ENCODE measurements at places on chromosomes 6 and 20.

DNA sequence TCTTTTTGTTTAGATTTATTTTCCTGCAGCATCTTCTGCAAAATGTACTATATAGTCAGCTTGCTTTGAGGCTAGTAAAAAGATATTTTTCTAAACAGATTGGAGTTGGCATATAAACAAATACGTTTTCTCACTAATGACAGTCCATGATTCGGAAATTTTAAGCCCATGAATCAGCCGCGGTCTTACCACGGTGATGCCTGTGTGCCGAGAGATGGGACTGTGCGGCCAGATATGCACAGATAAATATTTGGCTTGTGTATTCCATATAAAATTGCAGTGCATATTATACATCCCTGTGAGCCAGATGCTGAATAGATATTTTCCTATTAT, 3.2 kb downstream of the FOXC1 start:
- DNase-seq: no peak

- DNase-seq: no peak
Measured at GRCh38 chr6:170091639-170092579, 199.0 kb downstream of the DLL1 start.

DNA sequence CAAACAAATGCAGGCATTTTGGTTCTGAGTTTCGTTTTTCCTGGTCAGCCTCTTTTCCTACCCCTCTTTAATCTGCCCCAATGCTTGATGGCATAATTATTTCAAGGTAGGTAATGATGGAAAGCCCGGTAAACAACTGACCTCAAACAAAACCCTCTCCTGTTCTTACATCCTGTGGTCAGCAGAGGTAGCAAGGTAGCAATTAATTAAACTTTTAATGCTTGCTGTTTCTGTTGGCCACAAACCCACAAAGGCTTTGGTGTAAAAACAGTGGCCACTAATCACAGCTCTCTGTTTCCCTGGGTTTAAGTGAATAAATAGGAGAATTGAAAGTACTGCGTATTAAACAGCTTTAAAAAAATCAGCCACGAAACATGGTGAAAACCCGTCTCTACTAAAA, 261.5 kb upstream of the SOX4 start:
- no peak for DNase-seq

DNA sequence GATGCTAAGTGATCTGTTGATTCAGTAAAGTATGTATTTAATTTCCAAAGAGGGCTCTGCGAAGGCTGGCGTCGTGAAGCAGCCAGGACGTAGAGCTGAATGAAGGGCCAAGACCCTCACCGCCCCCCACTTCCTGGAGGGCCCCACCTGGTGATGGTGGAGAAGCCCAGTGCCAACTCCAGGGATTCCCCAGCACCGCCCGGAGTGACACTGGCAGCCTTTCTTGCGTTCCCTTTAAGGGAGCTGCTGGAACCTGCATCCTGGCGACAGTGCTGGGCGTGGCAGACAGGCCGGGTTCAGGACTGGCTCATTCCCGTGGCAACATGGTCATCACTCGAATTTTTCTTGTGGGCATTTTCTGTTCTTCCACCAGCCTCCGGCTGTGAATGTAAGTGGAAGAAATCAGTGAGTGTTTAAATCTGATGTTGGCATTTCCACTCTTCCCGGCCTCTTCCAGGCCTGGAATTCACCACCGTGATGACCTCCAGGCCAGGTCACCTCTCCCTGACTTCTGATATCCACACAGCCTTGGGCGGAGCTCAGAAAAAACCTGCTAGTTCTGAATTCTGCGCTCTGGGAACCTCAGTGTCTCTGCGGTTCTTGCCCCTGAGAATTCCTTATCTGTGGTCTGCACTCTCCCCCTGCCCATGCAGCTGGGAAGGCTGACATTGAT, 57.4 kb upstream of the DACT2 start:
- DNase-seq: no peak

DNA sequence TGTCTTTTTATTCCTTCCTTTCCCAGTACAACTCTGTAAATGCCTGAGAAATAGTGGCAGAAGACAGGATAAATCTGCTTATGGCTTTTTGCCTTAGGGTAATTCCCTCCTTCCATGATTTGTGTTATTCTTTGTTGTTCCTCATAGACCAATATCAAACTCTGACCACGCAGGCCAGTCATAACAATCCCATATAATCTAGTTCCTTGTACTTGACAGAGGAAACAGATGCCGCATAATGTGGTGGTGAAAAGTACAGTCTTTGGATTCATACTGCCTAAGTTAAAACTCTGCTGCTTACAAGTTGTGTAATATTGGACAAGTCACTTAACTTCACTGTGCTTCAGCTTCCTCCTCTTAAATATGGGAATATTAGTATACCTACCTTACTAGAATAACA, 8.2 kb upstream of the BAG2 start:
- no peak for DNase-seq

DNA sequence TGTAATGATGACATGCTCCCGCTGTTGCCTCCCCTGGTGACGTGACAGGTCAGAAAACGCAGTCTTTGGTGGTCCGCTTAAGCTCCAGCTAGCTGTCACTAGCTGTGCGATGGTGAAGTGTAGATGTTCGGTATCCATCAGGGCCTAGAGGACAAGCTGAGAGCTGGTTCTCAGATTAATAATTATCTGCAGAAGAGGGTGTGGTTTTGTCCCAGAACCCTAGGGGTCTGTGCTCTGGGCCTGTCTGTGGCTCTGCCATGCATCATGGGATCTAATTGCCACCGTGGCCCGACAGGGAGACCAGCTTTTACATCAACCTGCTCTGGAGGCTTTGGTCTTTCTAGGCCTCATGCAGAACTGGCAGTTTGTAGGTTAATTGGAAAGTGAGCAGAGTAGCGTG, 34.1 kb downstream of the ERMARD start:
- DNase-seq: no peak
